CD8-positive, alpha-beta memory T cell (primary cell): ENCODE measurements at places on chromosomes 4 and X.

- DNase-seq = no peak
These were observed 82.8 kb upstream of the VEGFC start for GRCh38 chr4:176875446-176875930.

DNA sequence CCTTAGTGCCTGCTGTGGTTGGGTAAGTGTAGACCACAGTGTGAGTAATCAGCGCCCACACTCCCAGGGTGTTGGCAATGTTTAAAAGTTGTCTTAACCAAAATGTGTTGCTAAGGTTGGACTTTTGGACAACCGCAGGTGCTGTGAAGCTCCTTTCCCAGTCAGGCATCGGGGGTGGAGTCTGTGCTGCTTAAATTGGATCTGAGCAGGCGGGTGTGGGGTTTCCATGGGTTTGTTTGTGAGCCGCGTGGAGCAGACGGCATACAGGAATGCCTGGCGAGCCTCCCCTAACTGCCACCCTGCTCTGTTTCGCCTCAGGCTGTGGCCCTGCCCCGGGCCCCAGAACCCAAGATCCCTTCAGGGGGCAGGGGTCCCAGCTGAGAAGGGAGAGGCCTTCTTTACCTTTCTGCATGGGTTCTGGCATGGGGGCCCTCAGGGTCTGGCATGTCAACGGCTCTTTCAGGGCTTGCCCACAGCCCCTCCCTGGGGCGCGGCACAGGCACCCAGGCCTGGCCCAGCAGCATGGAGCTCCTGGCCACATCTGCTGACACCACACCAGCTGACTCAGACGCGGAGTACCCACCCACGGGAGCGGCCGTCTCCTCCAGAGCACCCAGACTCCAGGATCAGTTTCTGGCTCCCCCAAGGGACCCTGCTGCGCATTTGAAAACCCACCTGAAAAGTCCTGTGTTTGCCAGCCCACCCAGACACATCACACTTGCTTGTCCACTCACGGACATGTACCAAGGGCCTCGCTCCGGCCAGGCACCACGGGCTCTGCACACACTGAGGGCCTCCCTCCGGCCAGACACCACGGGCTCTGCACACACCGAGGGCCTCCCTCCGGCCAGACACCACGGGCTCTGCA lies 5.1 kb upstream of the SPON2 start:
- DNase-seq = peak; percentile 49

DNA sequence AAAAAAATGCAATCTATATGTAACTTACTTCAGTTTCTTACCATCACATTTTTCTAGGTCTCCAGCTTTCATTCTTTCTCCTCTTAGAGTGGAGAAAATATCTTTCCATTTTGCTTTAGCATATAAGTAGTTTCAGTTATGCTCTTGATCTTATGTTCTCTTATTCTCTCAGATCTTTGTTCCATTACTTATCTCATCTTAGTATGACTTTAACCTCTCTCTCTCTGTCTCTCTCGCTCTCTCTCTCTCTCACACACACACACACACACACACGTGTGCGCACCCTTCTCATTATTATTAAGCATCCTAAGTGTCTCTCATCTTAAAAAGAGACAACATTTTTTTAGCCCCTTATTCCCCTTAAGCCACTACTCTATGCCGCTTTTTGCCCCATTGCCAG lies 92.8 kb downstream of the FAAH2 start:
- no peak for DNase-seq

DNA sequence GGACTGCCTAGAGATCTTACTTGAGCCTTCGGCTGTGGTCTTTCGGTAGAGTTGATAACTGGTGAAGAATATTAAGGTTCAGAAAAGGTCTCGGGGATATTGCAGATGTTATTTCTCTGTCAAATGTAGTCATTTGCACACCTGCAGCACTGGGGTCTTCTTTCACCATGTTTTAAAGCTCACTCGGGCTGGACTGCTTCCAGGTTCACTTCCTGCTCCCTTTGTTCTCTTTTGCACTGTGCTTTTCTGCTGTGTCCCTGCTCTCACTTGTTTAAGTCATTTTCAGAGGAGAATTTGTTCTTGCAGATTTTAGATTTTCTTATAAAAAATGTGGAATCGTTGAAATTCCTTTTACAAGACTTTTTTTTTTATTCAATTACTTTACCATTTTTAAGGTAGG lies 68.5 kb downstream of the BMPR1B start:
- DNase-seq = no peak

- peak; percentile 65 for DNase-seq
These were observed 4.0 kb downstream of the HERC6 start for GRCh38 chr4:88382621-88383020.

GRCh38 chr4:3363411-3364141 lies 70.8 kb downstream of the RGS12 start:
- DNase-seq = no peak

- no peak for DNase-seq
These were observed 237.4 kb downstream of the DCLK2 start for GRCh38 chr4:150315691-150316090.

- no peak for DNase-seq
These were observed 14.5 kb downstream of the AFP start for GRCh38 chr4:73450398-73451004.

DNA sequence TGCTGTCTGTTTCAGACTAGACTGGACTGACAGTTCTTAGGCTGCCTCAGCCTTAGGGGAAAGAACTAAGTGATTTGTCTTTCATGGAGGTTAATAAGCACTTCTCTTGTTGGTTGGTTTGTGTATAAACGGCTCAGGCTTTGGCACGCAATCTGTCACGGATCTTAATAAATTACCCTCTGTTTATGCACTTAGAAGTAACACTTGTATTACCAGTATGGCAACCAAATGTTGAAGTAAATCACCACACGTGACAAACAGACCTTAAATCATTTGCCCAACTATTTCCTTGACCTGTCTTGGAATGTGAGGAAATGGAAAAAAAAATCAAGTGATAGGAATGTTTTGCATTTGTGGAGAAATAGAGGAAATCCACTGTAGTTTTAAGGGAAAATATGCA lies 69.9 kb downstream of the TEX13A start:
- no peak for DNase-seq

DNA sequence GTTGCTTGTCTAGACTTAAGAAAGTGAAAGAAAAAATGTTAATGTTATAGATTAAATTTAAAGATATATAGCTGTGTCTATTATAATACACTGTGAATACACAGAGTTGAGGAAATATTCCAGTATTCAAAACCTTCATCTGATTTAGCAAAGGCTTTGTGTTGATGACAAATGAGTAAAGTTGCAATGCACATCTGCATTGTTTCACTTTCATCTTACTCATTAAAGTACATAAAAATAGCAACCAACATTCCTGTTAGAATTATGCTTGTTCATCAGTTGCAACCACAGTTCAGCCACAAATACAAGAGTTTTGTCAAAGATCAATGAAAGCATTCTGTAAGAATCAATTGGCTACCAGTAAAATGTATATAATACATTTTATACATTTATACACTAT lies 346.4 kb upstream of the SLC7A11 start:
- DNase-seq = no peak

GRCh38 chr4:38865445-38865844 lies 2.2 kb upstream of the FAM114A1 start:
- DNase-seq = no peak

GRCh38 chrX:30979271-30979670 lies 90.2 kb upstream of the TAB3 start:
- DNase-seq = no peak

DNA sequence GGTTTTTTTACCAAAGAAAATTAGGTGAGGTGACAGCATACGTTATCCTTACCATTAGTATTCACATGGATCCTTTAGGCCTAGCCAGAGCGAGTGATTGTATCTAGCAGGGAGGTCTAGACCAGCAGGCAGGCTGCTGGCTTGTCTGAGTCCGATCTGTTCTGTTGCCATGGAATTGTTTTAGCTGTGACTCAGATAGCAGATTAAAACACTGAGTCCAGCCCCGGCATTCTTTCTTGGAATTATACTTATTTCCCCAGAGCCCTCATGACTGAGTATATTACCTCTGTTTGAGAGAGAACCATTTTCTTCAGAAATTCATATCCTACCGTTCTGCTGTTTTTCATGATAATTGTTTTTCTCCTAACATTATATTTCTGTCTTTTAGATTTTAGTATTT lies 37.4 kb downstream of the OCRL start:
- DNase-seq = no peak

- no peak for DNase-seq
These were observed 1047.9 kb downstream of the RPA4 start for GRCh38 chrX:97931586-97931985.

DNA sequence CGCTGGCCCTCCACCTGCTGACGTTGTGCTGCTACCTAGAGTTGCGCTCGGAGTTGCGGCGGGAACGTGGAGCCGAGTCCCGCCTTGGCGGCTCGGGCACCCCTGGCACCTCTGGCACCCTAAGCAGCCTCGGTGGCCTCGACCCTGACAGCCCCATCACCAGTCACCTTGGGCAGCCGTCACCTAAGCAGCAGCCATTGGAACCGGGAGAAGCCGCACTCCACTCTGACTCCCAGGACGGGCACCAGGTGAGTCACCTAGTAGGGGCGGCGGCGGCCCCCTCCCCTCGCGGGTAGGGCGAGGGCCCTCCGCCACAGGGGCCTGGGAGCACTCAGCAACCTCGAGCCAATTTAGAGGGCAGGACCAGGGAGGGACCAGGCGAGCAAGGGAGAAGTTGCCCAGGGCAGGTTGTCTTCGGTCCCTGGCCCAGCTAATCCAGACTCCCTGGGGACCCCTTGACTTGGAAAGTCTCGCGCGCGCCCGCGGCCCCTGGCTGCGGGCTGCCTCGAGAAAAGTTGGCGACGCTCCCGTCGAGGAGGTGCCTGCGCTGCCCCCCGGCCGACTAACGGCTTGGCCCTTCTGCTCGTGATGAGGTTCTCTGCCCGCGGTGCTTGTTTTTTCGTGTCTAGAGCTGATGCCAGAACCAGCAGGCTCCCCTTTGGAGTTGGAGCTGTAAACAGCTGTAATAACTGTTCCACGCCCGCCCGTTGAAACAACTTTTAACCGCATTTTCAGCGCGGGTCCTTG lies 717 bp downstream of the EDA start:
- peak; percentile 1 for DNase-seq

- DNase-seq = no peak
These were observed 7.4 kb downstream of the HTT-AS start for GRCh38 chr4:3066836-3067400.

- no peak for DNase-seq
These were observed 131.7 kb upstream of the PCDH18 start for GRCh38 chr4:137664046-137664387.

GRCh38 chr4:54575919-54576318 lies 81.8 kb upstream of the KIT start:
- no peak for DNase-seq

- no peak for DNase-seq
These were observed 419 bp downstream of the ADD1 start for GRCh38 chr4:2843941-2844584.

DNA sequence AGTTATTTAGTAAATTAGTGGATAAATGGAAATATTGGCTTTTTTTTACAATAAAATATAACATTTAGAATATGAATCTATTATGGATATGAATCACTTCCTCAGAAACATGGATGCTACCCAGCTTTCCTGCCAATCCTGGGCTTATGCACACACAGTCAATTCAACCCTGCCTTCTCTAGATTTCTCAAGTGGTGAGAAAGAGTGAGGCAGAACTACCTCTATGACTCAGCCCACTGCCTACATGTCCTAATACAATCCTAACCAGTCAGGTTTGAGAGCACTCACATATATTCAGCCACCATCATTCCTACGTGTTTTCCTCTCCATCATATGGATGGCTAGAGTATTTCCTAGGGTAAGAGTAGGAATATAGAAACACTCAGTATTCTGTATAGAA lies 91.1 kb upstream of the ANKRD50 start:
- DNase-seq = no peak

DNA sequence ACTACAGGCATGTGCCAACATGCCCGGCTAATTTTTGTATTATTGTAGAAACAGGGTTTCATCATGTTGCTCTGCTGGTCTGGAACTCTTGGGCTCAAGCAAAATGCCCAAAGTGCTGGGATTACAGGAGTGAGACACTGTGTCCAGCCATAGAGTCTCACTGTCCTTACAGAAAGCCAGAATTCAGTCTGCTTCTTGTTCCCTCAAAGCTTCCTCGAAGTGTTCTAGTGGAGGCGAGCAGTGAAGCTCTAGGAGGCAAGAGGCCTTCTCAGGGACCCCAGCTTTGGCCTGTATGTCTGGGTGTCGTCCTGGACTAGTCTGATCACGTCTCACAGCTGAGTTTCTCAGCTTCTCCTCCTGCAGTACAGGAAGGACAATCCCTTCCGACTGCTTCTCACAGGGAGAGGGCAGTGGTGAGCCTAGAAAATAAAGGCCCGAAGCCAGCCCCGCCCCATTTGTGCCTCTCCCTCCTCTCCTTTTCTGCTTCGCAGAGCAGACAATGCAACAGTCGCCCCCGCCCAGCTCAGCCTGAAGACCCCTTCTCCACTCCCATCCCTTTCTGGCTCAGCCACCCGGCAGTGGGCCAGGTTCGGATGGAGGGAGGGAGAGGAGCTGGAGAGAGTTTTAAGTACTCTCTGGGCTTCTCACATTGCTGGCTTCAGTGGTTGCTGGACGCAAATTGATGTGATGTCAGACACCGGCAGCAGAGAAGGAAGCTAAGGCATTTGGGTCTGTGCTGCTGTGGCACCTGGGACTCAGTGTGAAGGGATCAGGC lies 11.1 kb upstream of the FAM3A start:
- DNase-seq = peak; percentile 67

DNA sequence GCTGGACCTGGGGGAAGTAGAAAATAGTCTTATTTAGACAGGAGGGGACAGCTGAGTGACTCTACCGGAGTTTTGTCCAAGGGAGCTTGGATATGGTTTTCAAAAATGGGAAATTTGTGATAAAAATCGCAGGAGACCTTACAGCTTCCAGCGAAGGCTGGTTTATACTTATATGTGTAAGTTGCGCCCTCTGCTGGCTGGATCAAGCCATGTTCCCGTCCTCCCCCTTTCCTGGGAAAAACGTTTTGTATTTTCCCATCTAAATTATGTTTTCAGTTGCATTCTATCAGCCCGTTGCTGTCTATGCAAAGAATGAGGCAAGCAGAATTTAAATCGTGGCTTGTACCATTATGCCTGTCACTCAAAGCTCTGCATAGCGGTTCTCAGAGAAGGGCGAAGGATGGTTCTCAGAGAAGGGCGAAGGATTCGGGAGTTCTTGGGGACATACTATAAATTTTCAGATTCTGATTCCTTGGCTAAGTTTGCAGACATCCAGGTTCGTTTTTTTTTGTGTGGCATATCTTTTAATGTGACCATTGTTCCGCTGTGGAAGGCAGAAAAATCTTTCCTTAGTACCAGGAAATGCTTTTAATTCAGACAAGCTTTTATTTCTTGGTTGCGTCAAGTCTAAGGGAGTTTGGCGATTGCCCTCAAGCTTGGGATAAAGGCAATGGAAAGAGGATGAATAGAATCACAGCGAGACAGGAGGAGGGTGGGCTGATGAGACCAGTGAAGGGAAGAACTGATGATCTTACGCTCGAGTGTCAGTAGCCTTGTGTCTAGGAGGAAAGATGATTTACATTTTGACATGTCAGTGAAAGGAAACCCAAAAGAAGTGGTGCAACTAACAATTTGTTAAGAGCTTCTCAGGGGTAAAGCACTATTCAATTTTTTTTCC lies 128.5 kb upstream of the ARX start:
- DNase-seq = peak; percentile 10

GRCh38 chr4:109698656-109699055 lies 4.6 kb downstream of the CASP6 start:
- no peak for DNase-seq

- no peak for DNase-seq
These were observed 25.6 kb downstream of the MAEA start for GRCh38 chr4:1315306-1315705.

- DNase-seq = no peak
These were observed 99.0 kb downstream of the ASB9 start for GRCh38 chrX:15170927-15171326.

- no peak for DNase-seq
These were observed 102.5 kb downstream of the LUZP4 start for GRCh38 chrX:115392031-115392430.

- no peak for DNase-seq
These were observed 1957.0 kb upstream of the AGA start for GRCh38 chr4:179399054-179399782.
